Mucosa of gallbladder (tissue), 1 donor: ENCODE measurements at places on chromosomes 6 and 20.

DNA sequence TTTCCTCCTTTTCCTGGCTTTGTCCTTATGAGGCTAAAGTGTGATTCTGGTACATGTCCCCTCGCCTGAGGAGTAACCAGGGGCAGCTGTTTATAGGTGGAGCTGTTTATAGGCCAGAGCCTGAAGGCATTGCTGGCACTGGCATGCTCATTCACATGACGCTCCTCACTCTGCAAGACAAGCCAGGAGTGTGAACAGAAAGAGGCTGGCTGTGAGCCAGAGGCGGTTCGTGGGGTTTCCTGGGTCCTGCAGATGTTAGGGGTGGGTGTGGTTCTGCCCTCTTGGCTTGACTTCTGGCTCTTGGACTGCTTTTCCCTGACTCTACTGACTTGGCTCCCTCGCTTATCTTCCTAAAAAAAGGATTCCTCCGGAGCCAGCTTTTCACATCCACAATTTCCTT, 12.8 kb upstream of the MDFI start:
- DNase-seq = no peak

DNA sequence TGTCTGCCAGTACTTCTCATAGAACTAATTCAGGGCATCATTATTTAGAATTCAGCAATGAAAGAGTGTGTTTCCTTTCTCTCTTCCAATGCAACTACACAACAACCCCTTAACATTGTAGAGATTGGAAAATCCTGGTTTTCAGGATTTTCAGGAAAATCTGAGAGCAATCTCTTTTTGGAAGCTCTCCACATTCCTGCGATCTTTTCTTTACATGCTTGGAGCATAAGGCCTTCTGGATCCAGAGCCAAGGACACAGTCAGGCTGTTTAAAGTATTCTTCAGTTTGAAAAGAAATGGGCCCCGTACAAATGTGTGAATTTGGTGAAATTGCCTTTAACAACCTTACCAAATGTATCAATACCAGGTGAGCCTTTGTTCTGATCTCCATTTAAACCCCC, 469.7 kb downstream of the PKHD1 start:
- DNase-seq = no peak

GRCh38 chr6:167946007-167946406, 51.5 kb upstream of the KIF25 start:
- DNase-seq = no peak

DNA sequence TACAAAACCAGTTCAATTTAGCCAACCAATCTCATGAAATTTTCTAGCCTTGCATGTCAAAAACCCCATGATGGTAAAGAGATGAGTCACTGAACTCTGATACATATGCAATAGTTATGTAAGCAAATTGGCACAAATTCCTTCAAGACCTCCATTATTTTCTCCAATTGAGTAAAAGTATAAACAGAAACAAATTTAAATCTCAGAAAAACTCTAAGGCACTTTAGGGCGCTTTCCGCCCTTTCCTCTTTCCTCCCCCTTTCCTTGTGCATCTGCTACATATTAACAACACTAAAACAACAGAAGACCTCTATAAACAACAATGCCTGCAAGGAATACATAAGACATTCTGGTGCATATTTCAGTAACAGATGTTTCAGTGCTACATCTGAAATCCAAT, 48.5 kb downstream of the KIF13A start:
- DNase-seq = no peak

GRCh38 chr6:108895571-108895970, 47.3 kb downstream of the ARMC2 start:
- DNase-seq = no peak

GRCh38 chr6:56959094-56959493, 4.2 kb downstream of the BEND6 start:
- no peak for DNase-seq
